HFFc6 (cell line): ENCODE measurements at places on chromosomes 7 and 10. TPM values are rescaled to one million over a fixed set of nuclear protein-coding genes. Genes with fewer than 3 reads are reported as not detected.

- no peak for DNase-seq
These were observed 75.3 kb upstream of the PPP1R9A start for GRCh38 chr7:94832051-94832450.

GRCh38 chr7:145860809-145861208 is 255.8 kb upstream of the CNTNAP2 start:
- DNase-seq = no peak

- DNase-seq = no peak
These were observed 27.1 kb downstream of the ACSM6 start for GRCh38 chr10:95221124-95221523.

- no peak for DNase-seq
These were observed 188.3 kb downstream of the GPR37 start for GRCh38 chr7:124577256-124577655.

DNA sequence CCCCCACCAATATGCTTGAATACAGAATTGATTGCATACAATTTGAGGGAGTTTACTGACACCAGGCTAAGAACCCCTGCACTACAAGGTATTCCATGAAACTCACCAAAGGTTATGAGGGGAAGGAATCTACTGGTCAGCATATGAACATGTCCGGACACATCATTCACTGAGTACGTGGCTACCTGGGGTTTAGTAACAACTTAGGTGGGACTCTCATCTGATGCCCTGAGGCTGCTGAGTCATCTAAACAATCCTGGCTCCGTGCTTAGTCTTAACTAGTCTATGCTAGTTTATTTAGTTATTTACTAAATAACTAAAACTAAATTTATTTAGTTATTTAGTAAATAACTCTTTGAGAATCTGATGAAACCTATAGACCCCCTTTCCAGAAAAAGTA is 11.3 kb downstream of the PI4K2A start:
- DNase-seq = no peak

DNA sequence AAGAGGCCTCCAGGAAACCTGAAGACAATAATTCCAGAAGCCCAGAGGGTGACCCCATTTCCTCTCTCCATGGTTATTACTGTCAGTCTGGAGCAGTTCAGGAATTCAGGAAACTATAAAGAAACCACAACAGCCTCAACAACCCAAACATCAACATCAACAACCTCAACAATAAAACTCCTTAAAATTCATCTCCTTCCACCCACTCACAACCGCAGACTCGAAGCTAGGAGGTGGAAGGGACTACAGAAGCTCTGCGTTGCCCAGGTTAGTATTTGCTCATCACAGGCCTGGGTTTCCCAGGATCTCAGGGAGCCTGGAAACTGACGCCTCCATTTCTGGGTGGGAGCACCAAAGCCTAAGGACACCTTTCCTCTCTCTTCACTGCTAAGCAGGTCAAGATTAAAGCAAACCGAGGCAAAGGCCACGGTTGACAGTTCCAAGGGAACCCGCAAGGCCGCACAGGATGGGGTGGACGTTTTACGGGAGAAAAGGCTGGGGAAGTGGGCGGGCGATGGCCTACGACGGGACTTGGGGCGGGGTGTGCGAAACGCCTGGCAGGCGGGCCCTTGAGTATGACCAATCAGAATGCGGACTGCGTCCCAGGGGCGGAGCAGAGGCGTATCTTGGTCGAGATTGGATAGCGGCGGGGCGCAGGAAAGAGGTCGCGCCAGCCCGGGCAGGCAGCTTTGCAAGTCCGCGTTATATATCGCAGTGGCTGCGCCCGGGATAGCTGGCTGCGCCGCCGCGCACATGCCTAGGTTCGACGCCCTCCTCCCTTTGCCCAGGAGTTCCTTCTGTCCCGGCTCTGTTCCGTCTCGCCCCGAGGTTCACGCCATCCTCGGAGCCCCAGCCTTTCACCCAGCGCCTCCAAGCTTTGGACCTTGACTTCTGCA is at the start of gene ELOVL3:
ELOVL3 (plus strand) TSS at position 654 of the 896 bp plus-strand sequence. CDS start 250 bp downstream, outside the sequence.
- DNase-seq = peak; percentile 74

Gene CDHR1
- not detected in 3 replicates for total RNA-seq

Gene CYP26C1
- total RNA-seq = 0.20 TPM in 1 of 2 replicates, not detected in the other

Gene TRPV5
- total RNA-seq = not detected in 3 replicates

Gene SPDYE1
- not detected in 3 replicates for total RNA-seq
